ENCODE measurements at places on chromosomes 2 and 18.

DNA sequence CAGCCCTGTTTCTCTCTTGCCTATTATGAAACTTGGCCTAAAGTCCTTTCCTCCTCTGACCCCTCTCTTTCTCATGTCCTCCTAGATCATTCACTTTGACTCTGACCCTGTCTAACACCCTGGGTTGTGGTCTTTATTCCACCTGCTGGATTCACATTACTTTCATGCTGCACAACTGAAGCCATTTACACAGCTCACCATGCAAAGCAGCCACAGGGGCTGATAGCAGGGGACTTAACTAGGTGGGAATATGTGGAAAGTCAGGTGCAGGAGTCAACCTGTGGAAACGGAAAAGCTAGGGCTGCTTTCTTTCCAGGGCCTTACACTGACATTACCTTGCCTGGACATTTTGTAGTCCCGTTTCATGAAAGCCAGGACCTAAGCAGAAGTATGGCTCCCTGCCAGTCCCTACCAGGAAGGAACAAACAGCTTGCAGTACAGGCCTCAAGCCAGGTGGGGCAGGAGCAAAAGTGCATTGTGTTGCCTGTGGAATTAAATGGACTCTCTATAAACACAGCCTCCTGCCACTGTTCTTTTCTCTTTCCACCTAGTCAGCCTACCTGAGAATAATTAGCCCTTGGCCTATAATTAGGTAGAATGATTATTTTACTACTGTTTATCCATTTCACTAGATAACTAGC, 11.8 kb downstream of the MAPRE3 start:
- DNase-seq: no peak

DNA sequence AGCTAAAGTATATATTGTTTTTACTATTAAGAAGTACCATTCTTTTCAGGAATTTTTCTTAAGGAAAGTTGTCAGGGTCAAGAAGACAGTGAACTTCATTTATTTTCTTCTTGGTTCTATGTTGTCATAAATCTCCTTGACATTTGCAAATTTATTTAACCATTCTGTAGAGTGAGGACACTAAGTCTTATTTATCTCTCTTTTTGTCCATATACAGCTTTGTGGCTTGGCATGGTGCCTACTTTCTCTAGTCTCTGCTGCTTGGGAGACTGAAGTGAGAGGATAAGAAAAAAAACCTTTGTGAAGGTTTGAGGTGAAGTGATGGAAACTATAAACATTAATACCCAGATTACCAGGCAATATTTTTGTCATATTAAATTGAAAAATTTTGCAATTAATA, 1389.4 kb downstream of the SUCLG1 start:
- no peak for DNase-seq

DNA sequence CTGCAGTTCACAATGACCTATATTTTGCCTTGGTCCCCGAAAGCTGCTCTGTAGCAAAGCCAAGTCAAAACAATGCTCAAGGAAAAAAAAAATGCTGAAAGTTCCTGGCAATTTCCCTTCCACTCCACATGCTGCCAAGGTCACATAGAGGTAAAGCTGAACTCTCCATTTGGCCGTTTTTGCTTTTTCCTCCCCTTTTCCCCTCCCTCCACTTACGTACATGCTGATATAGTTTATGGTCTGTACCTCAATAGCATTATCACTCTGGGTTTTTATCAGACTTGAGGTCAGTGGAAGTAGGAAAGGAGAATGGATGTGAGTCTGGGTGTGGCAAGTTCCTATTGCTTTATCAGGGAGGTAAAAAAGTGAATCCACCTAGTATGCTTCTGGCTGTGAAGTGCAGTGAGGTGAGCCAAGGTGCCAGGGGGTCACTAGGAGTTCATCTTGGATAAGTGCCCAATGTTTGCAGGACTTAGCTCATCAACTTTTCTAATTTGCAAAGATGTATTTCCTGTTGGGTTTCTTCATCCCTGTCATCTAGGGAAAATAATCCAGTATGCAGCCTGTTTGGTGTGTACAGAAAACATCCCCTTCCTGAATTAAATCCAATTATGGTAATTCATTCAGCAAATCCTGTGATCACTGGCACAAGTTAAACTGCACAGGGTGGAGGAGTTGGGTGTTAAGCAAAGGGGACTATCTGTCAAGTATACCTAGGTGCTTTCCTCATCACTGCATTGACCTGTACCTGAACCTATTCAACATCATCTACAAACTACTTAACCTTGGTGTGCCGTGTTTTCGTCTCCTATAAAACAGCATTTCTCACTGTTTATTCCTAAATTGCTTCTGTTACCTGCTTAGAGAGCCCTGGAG, 124.3 kb upstream of the CYP26B1 start:
- DNase-seq: no peak

DNA sequence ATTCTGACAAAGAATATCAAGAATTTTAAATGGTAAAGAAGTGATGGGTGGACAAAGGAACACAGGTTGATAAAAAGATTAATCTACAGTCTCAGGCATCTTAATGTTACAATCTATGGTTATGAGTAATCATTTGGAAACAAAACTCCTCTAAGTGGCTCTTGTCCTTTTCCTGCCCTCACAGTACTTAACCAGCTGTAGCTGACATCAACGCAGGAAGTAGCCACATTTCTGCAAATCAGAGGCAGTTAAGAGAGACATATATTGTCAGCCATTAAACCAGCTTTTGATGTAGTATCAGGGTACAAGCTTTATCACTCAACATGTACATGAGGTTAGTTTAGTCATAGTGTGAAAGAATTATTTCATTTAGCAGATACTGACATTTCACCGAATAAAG, 244.6 kb downstream of the NR4A2 start:
- DNase-seq: no peak

DNA sequence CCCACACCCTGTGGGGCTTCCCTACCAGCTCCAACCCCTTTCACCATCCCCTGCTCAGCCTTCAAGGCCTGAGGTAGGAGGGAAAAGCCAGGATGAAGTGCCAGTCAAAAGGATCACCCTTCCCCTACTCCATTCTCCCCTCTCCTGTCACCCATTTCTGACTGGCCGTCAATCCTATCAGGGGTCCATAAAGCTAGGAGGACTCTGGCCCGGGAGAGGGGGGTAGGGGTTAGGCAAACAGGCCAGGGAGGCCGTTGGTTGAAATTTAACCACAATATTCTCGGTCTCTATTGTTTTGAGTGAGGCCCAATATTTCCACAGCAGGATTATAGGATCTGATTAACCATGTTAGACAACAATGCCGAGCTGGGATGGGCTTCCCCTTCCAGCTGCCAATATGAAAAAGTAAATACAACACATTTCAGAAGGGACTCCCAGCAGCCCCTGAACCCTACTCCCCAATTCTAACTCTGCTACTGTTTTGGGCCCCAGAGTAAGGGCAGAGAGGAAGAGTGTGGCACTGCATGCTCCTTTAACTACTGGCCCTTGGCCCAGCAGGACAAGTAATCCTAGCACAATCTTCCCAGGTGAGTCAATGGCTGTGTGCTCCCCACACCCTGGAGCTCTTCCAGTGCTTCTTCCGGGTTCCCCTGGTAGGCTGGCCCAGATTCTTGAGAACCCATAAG, 10.6 kb upstream of the IHH start:
- no peak for DNase-seq

GRCh38 chr18:3624935-3625741, 175.2 kb downstream of the TGIF1 start:
- no peak for DNase-seq

- DNase-seq: no peak
Measured at GRCh38 chr2:7010391-7011054, 93.3 kb downstream of the RNF144A start.

DNA sequence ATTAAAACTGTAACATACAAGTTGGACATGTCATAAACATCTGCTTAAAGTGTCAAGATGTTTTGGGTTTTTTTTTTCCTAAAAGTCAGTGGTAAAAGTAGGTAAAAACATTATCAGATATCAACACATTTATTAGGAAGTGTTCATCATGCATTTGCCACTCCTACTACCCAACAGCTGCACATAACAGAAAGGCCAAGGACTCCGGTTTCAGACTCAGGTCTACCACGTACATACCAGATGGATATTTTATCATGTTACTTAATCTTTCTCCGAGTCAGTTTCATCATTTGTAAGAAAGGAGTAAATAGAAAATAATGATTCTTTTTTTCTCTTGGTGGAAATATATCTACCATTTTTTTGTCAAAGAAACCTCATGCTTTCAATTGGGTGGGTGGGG, 192.3 kb downstream of the UBE2E3 start:
- DNase-seq: no peak

DNA sequence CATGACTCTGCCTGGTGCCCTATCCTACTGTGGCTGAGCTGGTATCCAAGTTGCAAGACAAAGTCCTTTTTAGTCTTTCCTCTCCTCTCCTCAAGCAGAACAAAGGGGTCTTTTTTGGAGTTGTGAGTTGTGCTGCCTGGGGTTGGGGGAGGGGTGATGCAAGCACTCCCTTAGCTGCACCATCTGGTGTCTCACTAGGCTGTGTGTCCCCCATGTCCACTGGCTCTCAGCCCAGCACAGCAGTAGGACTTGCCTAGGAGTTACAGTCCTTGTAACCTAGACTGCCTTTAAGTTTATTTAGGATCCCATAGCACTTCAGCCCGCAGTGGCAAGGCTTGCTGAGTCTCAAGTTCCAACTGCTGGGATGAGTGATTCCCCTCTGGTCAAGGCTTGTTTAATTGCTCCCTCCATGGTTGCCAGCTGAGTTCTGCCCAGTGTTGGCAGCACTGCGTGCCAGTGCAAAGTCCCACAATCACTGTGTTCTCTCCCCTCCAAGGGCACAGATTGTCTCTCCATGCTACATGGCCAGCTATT, 13.2 kb upstream of the ILKAP start:
- DNase-seq: no peak

GRCh38 chr2:120566331-120567035, 169.2 kb upstream of the GLI2 start:
- no peak for DNase-seq

DNA sequence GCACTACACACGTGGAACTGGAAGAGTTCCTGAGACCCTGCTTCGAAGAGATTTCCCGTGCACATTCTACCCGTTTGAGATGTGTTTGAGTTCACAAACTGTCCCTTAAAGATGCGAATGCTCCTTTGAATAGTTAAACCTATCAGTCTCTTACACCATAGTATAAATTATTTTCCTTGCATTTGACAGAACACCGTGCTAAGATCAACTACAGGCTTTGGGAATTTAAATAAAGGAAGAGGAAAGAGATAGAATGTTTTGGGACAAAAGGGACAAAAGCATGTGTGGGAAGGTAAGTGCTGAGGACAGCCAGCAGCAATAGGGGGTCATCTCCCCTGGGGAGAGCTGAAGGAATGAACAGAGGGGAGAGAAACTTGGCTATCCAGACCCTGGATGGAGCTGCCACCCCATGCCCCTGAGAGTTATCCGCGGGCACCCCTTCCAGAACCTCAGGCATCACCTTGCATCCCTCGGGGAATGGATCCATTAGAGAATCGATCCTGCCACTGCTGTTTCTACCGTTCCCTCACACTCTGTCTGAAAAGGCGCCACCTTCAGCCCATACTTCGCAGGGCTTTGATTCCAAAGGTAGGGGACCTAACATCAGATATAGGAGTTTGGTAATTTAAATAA, 888 bp upstream of the ADCY3 start:
- DNase-seq: no peak

GRCh38 chr2:1887915-1888314, 143.6 kb upstream of the PXDN start:
- DNase-seq: no peak

DNA sequence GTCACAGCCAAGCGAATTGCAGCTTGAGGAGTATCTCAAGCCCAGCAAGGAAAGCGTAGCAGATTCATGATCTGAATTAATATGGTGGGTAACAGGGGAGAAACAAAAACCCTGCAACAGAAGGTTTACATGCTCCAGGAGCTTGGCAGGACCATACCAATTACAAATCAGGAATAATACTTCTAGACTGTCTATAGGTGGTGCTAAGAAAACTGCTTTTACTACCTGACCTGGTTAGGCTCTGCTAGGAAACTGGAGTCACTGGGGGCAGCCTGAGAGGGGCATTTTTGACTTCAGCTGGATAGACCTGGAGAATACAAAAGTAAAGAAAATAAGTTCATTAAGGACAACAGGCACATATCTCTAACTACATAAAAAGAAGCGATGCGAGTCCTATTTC, 24.6 kb upstream of the SPOPL start:
- DNase-seq: no peak

DNA sequence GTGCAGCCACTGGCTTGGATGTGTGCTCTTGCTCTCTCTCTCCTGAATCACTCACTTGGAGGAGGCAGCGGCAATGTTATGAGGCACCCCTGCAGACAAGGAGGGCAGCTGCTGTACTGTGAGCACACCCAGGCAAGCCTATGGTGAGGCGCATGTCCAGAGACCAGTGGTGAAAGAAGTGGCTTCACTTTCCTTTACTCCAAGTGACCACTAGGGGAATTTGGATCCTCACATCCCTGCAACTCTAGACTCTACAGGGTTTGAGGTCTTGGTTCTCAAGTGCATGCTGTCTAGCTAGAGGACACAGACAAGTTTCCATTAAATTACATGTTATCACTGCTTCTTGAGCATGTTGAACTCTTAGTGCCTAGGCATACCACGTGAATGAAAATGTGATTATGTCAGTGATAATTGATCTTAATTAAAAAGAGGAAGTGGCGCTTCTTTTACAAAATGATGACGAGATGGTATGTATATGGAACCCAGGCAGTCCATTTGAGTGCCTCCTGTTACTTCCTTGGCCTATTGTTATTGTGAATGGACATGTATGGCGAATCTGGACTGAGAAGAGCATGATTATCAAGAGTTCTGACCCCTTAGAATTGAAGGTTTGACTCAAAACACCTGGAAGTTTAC, 181.0 kb upstream of the CDH2 start:
- DNase-seq: no peak

- no peak for DNase-seq
Measured at GRCh38 chr2:3005859-3006501, 371.6 kb downstream of the EIPR1 start.

DNA sequence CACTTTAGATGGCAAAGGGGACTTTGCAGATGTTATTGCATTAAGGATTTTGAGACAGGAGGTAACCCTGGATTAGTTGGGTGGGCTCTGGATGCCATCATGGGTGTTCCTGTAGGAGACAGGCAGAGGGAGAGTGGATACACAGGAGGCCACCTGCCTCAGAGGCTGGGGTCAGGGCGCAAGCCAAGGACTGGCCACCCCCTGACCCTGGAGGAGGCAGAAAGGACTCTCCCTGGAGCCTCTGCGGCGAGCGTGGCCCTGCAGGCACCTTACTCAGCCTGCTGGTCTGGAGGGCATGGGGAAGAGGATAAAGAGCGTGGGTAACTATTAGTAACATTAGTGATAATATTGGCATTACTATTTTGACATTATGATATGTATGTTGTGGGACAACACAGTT, 21.6 kb upstream of the OTOS start:
- DNase-seq: no peak

Data from left renal pelvis (tissue), 4 donors.